ENCODE measurements at places on chromosomes 3 and 15. TPM values are rescaled to one million over a fixed set of nuclear protein-coding genes. Genes with fewer than 3 reads are reported as not detected.

GRCh38 chr3:180680097-180680430, 775 bp upstream of the CCDC39 start:
- peak; percentile 43 for DNase-seq

GRCh38 chr15:32834156-32834555, 116.4 kb downstream of the GREM1 start:
- no peak for DNase-seq

- peak; percentile 56 for DNase-seq
Measured at GRCh38 chr15:60299452-60300047, 98.2 kb downstream of the ANXA2 start.

- DNase-seq = no peak
Measured at GRCh38 chr15:62578960-62579359, 413.9 kb upstream of the C2CD4B start.

- no peak for DNase-seq
Measured at GRCh38 chr3:58679974-58680666, 13.5 kb upstream of the FAM3D start.

GRCh38 chr15:51752888-51753287, 1.5 kb downstream of the TMOD2 start:
- DNase-seq = no peak

DNA sequence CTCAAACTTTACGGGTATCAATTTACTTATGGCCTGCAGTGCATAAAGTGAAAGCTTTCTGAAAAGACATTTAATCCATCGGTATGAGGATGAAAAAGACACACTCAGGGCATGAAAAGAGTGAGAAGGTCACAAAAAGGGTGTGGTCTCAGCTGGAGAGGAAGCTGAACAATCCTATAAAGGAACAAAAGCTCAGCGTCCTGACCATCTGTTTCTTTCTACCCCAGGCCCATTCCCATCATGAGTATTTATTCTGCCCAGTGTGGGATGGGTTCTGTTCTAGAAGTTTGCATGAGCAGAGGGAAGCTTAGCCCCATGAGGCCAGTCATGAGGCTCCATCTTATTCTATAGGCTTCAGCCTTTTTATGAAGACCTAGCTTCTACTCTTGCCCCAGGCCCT, 144.6 kb downstream of the LPP start:
- DNase-seq = no peak

The CPNE4 gene
- total RNA-seq = 1.6 TPM

GRCh38 chr3:67719333-67719732, 64.9 kb upstream of the SUCLG2 start:
- DNase-seq = no peak

DNA sequence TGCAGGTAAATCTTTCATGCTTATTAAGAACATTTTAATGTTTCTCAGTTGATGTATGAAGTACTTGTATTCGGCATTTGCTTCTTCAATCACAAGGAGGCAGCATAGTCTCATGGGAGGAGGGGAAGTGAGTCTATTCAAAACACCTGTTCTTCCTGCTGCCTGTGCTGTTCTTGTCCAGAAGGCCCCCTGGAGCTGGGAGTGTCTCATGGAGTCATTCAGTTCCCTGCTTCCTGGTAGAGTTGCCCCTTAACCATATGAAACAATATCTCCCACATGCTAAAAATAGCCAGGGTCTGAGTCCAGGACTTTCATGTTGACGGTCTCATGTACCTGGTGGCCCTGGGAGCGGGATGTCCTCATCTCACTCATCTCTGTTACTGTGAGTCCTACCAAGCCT, 15.5 kb upstream of the PPP1R2 start:
- DNase-seq = peak; percentile 60

DNA sequence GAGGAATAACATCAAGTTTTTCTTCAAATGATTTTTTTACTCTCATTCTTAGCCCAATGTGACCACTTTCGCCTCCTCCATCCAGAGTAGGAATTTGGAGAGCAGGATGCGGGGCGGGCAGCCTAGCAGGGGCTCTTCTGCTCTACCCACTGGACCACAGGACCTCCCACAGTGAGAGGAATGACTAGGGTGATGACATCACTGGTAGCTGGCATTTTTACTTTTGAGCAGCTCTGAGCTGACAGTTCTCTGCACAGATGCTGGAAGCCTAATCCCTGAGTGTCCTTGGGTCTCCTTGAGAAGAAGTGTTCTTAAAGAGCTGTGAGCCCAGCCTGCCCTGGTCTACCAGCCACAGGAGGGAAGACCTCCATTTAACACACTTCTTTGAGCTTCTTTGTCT, 1.4 kb upstream of the HCN4 start:
- DNase-seq = no peak

GRCh38 chr15:64857421-64857820, 15.7 kb downstream of the PLEKHO2 start:
- DNase-seq = no peak

The CP gene
- 143 TPM for total RNA-seq

- no peak for DNase-seq
Measured at GRCh38 chr3:125351152-125351551, 24.0 kb downstream of the ZNF148 start.

DNA sequence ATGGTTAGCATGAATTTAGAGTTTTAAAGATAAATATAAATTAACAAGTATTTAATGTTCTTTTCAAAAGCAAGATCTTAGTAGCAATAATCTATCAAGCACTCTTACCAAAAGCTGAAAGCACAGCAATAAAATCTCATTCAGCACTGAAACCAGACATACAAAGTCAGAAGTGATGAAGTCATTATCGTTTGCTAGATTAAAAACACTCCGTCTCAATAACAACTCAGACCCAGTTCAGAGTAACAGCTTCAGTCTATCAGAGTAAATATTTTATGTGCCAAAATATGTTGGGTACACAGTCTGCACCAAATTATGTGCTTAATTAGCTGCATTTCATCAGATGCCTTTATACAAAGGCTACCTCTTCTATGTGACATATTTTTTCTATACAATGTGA, 41.6 kb downstream of the CPA3 start:
- peak; percentile 46 for DNase-seq

The ANKUB1 gene
- total RNA-seq = 6.7 TPM

The GOLGA8T gene
- total RNA-seq = not detected

DNA sequence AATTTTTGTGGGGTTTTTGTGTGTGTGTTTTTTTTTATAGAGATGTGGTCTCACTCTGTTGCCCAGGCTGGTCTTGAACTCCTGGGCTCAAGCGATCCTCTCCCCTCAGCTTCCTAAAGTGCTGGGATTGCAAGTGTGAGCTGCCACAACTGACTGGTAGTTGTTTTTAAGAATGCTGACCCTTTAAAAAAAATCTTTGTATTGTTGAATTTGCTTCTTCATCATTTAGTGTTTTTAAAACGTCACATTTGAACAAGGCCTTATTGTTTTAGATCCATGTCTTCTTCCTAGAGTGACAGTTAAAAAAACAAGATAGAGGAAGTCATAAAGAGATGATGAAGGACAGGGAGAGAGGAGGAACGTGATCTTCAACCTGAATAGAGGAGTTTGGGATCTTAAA, 24.1 kb downstream of the GJD2 start:
- no peak for DNase-seq

GRCh38 chr15:70509282-70509662, 254.1 kb downstream of the UACA start:
- DNase-seq = no peak

- DNase-seq = peak; percentile 44
Measured at GRCh38 chr3:25007974-25008658, 419.9 kb upstream of the RARB start.

DNA sequence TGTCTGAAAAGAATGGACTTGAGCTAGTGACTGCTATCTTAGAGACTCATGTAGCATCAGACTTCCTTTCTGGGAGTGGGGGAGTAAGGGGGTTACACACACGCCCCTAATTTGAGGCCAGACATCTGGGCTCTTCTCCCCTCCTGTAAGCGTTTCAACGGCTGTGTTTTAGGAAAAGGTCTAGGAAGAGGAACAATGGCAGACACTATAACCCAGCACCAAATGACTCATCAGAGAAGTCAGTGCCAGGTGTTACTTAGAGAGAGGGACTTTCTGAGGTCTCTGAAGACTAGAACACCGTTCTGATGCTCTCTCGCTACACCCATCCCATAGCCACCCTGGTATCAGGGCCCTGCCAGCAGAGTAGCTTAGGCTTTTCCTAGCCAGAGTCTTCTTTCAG, 65.5 kb downstream of the SSUH2 start:
- no peak for DNase-seq

DNA sequence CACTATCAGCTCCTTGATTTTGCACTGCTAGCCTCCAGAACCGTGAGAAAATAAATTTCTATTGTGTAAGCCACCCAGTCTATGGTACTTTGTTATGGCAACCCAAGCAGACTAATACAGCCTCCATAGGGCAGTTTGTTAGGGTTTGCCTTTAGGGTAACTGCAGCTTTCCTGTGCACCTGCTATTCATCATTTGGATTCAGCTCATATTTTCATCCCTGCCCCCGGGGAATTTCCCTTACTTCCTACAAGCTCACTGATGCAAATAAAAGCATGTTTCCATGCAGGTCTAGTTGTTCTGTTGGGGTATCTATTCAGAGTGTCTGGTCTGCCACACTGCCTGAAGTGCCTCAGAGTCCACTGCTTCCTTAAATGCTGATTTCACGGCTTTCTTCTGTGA, 48.6 kb upstream of the ATOSA start:
- DNase-seq = no peak

The SLC9C1 gene
- total RNA-seq = 0.28 TPM

The BFSP2 gene
- total RNA-seq = not detected

The CCDC39 gene
- total RNA-seq = 5.1 TPM

The RAB11A gene
- 206 TPM for total RNA-seq

DNA sequence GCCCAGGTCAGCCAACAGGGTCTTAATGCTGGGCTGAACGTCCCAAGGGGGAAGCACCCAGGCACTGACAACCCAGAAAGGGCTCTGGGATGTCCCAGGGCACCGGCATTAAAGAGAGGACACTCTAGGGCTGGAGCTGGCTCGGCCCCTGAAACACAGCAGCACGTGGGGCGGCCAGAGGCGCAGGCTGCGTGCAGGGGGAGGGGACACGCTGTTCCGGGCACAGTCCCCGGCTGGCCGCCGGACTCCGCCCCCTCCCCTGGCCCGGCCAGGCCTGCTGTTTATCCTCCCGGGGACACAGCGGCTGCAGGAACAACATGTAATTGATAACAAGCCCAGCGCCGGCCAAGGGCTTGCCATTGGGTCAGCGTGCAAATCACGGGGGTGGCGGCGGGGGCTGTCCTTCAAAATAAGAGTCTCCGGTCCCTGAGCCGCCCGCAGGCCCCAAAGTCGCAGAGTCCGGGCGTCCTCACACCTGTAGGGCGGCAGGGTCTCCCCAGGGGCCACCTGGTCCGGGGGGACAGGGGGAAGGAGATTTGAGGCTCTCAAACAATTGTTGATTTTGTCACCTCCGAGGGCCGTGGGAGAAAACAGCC, 1.3 kb downstream of the KLF15 start:
- peak; percentile 97 for DNase-seq

The TICRR gene
- total RNA-seq = 1.7 TPM

DNA sequence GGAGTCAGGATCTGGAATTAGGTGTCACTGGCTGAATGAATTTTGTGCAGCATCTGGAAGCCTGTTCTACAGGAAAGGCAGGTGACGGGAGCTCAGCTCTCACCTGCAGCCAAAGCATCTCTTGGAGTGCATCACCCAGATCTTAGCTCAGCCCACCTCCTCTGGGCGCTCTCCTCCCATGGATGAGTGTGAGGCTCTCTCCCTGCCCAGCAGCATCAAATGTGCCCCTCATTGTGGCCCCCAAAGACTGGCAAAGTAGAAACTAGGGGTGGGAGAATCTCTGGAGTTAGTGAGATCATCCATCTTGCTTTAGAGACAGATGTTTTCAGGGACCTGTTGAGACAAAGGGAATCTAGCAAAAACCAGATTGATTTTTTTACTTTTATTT, 68.7 kb downstream of the SENP2 start:
- DNase-seq = no peak

DNA sequence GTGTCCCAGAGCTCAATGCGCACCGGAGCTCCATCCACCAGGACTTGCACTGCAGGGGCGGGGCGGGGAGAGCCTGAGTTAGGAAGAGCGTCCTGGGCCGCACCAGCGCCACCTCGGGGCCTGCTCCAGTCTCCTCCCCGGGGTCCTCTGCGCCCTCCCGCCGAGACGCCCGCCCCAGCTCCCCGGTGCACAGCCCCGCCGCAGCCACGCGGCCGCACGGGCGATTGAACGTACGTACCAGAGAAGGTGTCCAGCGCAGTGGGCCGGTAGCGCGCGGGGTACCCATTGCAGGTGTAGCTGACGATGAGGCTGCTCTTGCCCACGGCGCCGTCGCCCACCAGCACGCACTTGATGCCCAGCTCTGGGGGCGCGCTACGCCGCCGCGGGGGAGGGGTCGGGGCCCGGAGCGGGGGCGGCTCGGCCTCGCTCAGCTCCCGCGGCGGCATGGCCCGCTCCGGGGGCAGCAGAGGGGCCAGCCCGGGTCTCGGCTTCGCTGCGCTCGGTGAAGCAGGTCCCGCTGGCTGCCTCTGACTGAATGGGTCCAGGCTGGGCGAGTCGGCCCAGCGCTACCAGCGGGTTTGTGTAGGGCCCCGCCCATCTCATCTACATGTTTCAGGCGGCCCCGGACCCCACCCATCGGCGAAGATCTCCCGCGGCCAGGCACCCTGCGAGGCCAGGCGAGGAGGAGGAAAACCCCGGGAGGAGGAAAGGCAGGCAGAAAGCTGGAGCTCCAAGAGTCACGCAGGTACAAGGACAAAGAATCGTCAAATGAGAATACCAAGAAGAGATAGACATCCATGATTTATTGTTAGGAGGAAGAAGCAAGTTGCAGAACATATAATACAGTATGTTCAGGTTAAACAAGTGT, at the start of gene RHOV:
Gene RHOV, minus strand, starts transcription at position 541 of the 868 bp plus-strand sequence. Its CDS starts 95 bp downstream, at position 446.
- peak; percentile 64 for DNase-seq

The SPATA12 gene
- 0.15 TPM for total RNA-seq

The CLDN1 gene
- 29.8 TPM for total RNA-seq

DNA sequence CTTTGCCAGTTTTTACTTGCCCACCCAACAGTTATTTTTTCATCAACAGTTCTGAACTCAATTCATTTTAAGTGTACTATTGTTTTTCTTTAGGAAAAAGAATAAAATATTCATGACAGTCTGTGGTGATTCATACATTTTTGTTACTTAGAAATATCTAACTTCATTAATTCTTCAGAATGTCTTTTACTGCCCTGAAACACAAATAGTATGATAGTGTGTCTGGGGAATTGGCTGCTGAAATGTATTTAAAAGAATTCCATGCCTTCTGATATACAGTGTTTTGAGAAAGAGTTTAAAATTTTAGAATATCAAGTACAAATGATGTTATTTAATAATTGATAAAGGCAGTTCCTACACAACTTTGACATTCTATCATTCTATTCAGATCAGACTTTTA, 854.1 kb downstream of the NAALADL2 start:
- DNase-seq = no peak

The IMPG2 gene
- total RNA-seq = 0.54 TPM

The TTBK2 gene
- total RNA-seq = 27.5 TPM

DNA sequence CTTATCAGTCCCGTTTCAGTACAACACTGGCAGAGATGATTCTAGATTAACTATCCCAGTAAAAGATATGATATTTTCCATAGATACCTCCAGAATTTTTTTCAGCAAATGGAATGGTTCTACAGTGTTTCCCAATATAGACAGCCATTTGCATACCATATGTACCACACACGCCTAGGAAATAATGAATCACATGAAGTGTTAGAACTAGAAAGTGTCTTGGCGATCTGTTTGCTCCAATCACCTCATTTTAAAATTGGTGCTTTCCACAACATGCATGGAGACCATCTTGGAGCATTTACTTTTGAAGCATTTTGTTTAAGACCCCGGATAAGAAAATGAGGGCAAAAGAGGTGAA, 2.0 kb downstream of the C2CD4A start:
- DNase-seq = no peak

The CCR9 gene
- not detected for total RNA-seq

The CCR2 gene
- 8.8 TPM for total RNA-seq

GRCh38 chr15:39153058-39153714, 427.7 kb upstream of the THBS1 start:
- DNase-seq = no peak

GRCh38 chr3:78809966-78810365, 957.8 kb downstream of the ROBO1 start:
- DNase-seq = peak; percentile 23

The EFCC1 gene
- 7.4 TPM for total RNA-seq

Data from lung (tissue), 17 donors.